ENCODE measurements at places on chromosomes 2 and 18. TPM values are rescaled to one million over a fixed set of nuclear protein-coding genes. Genes with fewer than 3 reads are reported as not detected.

Gene FBXO36
- total RNA-seq: 1.4 TPM

Gene DHRS9
- total RNA-seq: not detected

DNA sequence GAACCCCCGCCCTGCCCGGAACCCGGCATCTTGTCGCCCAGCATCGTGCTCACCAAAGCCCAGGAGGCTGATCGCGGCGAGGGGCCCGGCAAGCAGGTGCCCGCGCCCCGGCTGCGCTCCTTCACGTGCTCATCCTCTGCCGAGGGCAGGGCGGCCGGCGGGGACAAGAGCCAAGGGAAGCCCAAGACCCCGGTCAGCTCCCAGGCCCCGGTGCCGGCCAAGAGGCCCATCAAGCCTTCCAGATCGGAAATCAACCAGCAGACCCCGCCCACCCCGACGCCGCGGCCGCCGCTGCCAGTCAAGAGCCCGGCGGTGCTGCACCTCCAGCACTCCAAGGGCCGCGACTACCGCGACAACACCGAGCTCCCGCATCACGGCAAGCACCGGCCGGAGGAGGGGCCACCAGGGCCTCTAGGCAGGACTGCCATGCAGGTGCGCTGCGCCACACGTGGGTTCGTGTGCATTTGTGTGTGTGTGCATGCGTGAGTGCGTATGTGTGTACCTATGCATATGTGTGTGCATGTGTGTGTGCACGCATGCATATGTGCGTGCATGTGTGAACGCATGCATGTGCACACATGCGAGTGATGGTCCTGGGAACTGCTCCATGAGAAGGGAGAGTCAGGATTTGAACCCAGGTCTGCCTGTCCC, 47.1 kb upstream of the ATG16L1 start:
- DNase-seq: no peak

DNA sequence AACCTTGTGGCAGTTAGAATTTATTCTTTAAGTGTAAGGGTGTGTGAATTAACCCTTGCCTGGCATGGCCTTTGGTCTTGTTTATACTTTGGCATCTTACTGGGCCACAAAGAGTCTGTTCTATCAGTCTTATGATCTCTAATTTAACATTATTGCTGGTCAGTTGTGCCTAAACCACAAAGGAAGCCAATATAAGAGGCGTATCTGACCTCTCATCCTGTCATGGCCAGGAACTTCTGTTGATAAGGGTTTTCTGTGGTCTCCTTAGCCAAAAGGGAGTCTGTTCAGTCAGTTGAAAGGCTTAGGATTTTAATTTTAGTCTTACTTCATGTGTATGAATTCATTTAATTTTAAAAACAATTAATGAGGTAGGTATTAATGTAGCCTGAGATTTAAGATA, 127.2 kb downstream of the LRRTM4 start:
- DNase-seq: no peak

Gene DNAJB2
- 17.4 TPM for total RNA-seq

GRCh38 chr2:11366326-11366741, 21.9 kb upstream of the ROCK2 start:
- no peak for DNase-seq

Gene TRIM54
- not detected for total RNA-seq

DNA sequence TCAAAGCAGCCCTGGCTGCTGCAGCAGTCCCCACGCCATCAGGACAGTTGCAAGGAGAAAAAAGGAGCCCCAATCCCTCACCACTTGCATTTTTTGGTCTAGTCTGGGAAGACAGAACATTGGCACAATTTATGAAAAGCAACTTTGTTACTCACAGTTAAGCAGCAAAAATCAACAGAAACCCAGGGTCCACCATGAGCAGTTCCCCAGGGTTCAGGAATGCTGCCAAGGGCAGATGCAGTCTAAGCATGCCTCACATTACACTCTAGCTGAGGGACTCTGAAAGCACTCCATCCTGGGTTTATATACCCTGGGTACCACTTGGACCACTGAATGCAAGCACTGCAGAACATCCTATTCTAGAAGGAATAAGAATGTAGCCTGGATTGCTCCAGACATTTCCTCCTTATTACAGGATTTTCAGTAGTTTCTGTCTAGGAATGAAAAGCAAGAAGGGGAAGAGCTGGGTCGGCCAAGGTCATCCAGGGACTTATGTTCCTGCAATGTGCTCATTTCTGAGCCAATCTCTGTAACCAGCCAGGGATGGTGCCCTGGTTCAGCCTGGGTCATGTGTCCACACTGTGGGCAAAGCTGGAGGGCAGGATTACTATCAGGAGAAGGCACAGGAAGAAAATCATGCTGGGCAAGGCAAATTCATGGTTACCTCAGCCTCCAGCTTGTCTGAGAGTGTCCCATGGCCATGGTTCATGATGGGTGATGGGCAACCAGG, 19.5 kb upstream of the TMEM163 start:
- DNase-seq: no peak

Gene MYCN
- 0.12 TPM for total RNA-seq

DNA sequence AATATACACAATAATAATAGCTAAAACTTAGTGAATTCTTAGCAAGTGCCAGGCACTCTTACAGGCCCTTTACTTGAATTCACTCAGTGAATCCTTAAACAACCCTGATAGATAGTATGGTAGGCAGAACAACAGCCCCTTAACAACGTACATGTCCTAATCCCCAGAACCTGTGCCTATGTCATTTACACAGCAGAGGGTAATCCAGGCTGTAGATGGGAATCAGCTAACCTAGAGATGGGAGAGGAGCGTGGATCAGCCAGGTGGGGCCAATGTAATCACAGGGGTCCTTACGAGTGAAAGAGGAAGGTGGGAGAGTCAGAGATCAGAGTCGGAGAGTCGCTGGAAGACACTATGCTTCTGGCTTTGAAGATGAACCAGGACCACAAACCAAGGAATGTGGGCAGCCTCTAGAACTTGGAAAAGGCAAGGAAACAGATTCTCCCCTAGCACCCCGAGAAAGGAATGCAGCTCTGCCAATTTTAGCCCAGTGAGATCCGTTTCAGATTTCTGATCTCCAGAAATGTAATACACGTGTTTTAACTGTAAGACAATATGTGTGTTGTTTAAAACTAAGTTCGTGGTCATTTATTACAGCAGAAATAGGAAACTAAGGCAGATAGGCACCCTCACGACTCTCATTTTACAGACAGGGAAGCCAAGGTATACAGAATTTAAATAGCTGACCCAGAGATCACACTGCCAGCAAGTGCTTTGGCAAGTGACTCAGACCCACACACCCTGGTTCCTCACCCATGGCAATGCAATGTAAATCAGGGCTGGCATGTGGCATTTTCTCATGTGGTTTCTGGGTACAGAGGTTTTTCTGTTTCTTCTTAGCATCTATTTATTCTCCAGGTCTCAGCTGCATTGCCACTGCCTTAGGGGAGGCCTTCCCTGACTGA, 68.9 kb downstream of the DOCK10 start:
- DNase-seq: no peak

DNA sequence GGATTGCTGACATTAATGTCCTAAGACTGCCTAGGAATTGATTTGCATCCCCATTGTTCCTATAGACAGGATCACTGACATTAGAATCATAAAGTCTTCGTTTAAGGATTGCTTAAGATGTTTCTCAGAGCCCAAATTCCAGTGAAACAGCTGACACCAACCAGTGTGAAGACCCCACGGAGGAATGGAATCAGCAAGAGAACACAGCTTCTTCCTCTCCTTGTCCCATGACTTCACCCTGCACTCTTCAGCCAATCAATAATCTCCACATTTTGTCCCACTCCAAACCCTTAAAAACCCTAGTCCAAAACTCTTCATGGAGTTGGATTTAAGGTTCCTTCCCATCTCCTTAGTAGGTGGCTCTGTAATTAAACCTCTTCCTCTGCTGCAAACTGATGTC, 157.0 kb upstream of the NDUFV2 start:
- no peak for DNase-seq

- no peak for DNase-seq
Measured at GRCh38 chr2:64950226-64951160, 38.7 kb upstream of the SLC1A4 start.

- no peak for DNase-seq
Measured at GRCh38 chr2:192828947-192829346, 634.2 kb upstream of the TMEFF2 start.

DNA sequence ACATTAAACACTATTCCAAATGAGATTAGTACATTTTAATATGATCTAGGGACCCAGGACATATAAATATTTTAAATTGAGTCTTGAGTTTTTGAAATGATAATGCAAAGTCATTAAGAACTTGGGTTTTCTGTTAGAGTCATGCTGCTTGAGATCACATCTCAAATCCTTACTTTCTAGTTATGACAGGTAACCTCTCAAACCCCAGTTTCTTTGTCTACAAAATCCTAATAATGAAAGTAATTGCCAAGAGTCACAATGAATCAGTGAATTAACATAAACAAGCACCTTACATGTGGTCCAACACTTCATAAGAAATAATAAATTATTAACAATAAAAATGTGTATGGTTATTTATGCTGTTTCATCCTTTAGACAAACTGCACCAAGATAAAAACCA, 607.6 kb downstream of the LRP1B start:
- DNase-seq: no peak

DNA sequence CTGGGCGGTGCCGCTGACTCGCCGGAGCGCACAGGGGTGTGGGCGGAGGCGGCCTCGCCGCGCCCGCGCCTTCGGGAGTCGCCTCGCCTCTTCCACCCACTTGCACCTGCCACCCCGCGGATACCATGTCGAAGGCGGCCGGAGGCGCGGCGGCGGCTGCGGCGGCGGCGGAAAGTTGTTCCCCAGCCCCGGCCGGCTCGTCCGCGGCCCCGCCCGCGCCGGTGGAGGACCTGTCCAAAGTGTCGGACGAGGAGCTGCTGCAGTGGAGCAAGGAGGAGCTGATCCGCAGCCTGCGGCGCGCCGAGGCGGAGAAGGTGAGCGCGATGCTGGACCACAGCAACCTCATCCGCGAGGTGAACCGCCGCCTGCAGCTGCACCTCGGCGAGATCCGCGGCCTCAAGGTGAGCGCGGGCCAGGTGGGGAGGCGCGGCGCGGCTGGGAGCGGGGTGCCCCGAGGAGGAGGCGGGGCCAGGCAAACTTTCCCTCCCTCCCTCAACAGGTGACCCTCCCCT, 766 bp downstream of the CCDC85A start:
- no peak for DNase-seq

Gene GRP
- not detected for total RNA-seq

- no peak for DNase-seq
Measured at GRCh38 chr2:129334696-129335410, 644.6 kb upstream of the RAB6C start.

GRCh38 chr18:10482985-10483949, 28.8 kb downstream of the APCDD1 start:
- no peak for DNase-seq

- no peak for DNase-seq
Measured at GRCh38 chr2:57296795-57297517, 749.6 kb upstream of the VRK2 start.

DNA sequence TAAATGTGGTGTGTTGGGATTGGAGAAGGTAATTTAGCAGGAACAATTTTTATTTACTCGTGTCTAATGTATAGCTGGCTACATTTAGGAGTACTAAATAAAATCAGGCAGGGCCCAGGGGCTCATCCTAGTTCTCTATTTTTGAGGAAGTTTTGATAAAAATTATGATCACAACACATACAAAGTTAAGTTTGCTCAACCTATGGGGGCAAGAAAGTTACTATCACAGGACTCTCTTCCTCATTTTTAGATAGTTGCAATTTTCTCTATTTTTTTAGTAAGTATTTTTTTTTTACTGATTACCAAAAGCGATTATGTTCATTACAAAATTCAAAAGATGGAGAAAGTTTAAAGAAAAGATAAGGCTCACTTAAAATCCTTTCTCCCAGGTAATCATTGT, 60.0 kb upstream of the RPE start:
- no peak for DNase-seq

Gene G6PC2
- not detected for total RNA-seq

- DNase-seq: peak; percentile 13
Measured at GRCh38 chr2:129396980-129397599, 582.4 kb upstream of the RAB6C start.

Data from NCI-H460 (cell line).